Activated CD4-positive, alpha-beta T cell treated with anti-CD3 and anti-CD28 coated beads, Interleukin-2, amount 50 U/mL, for 1 hour (primary cell): ENCODE measurements at places on chromosomes 6 and 20.

DNA sequence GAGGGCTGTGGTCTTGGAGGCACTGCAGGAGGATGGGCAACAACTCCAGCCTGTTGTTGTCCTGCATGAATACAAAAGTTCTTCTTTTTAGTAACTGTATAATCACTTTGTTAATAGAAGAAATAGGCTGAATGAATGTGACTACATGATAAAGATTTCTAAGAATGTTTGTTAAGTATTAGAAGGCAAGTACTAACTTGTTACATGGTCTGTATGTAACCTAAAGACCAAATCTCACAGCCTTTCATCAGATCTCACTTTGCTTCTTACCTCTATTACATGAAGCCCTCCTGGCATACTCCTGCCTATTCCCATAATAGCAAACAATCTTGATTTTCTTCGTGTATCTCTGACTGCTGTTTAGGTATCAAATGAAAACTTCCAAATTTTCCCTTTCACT lies 73.4 kb downstream of the REPS1 start:
- no peak for DNase-seq

GRCh38 chr6:155400654-155400965 lies 55.0 kb downstream of the NOX3 start:
- no peak for DNase-seq

- no peak for DNase-seq
These were observed 11.8 kb downstream of the ETV7 start for GRCh38 chr6:36375644-36376155.

DNA sequence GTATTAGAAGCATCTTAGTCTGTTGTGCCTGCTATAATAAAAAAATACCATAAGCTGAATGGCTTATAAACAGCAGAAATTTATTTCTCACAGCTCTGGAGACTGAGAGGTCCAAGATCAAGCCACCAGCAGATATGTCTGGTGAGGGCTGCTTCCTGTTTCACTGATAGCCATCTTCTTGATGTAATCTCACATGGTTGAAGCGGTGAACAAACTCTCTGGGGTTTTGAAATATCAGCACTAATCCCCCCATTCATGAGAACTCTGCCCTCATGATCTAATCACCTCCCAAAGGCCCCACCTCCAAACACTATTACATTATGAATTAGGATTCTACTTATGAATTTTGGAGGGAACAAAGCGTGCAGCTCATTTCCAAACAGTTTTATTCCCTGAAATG lies 11.6 kb upstream of the CLVS2 start:
- DNase-seq = no peak
